Esophagus mucosa (tissue), 1 donor: ENCODE measurements at places on chromosomes 12 and 14.

- ATAC-seq: no peak
Observed at GRCh38 chr14:99280852-99281251, 8.9 kb upstream of the BCL11B start.

DNA sequence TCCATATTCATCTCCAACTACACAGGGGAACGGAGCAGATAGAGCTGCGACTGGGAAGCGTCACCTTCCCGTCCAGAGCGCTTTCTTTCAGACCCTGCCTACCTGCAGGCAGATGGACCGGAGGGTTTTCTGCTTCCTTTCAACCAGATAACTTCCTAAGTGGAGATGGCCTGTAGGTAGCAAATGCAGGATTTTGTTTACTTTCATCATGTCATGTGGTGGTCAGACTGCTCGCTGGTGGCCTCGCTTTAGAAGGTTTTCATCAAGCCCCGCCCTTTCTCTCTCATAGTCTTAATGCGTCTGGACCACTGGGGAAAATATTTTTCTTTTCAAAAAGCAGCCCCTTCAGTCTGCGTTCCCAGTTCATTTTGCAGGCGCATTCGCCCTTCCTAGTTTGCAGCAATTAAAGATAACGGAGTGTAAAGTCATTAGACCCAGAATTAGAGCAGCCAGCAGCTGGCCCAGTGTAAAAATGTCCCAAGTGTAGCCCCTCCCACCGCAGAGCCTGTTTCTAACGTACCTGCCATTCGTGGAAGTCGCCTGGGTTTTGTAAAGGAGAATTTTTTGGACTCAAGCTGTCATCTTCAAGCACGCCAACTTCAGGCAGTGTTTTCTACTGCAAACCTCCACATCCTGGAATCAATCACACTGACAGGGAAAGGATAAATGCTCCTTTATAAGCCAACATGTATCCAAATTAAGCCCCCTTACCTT, 68.9 kb downstream of the TESC start:
- ATAC-seq: no peak

- no peak for ATAC-seq
Observed at GRCh38 chr12:19287302-19287701, 152.0 kb upstream of the AEBP2 start.

- no peak for ATAC-seq
Observed at GRCh38 chr12:3281588-3282383, 204.6 kb downstream of the TSPAN9 start.

DNA sequence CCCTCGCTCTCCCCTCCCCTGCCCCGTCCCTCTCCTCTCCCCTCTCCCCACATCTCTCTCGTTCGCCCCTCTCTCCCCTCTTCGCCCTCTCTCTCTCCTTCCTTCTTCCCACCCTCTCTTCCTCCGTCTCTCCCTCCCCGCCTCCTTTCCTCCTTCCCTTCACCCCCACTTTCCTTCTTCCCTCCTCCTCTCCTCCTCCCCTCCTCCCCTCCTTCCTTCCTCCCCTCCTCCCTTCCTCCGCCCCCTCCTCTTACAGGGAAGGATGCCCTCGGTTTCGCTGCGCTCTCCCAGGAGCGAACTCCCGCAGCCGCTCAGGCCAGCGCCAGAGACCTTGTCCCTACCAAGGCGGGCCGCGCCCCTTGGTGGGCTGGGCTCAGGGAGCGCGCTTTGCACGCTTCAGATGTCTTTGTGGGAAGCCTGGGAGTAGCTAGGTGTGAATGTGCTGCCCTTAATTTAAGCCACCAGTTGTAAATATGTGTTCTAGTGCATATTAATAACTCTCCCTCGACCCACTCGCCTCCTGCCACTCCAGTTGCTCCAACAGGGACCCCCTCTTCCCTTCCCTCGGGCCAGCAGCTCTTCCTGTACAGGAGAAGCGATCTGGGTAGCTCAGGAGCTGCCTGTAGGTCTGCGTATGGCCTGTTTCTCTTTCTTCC, 13.3 kb upstream of the MAP3K9 start:
- peak; percentile 13 for ATAC-seq

DNA sequence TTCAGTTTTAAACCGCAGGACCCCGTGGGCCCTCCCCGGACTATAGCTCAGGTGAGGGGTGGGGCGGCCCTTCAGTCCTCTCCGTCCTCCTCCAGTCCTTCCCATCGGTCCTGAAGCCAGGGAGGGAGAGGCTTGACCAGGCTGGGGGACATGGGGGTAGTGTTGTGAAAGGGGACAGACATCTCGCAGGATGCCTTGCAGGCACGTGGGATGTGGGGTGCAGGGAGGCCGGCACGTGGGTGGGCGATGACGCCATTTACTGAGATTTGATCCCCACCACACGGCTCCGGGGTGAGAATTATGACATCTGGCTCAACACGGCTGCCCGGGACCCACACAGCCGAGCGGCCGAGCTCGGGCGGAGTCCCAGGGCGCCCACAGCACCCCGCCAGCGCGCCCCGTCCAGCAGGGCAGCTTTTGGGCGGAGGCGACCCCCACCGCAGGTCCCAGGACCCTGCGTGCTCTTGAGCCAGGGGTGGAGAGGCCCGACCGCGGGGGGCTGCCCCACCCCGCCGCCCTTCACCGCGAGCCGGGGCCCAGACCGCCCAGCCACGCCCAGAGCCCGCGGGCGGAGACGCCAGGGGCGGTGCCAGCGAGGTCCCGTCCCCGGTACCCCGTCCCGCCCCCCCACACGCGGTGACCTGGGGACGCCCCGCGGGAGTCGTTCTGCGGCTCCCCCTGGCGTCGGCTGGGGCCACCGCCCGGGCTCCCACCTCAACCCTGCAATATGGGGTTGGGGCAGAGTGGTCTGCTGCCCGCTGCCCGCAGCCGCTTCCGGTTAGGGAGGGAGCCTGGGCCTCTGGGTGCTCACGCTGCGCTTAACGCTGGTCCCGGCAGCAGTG, 3.3 kb upstream of the EXOC3L4 start:
- peak; percentile 49 for ATAC-seq

DNA sequence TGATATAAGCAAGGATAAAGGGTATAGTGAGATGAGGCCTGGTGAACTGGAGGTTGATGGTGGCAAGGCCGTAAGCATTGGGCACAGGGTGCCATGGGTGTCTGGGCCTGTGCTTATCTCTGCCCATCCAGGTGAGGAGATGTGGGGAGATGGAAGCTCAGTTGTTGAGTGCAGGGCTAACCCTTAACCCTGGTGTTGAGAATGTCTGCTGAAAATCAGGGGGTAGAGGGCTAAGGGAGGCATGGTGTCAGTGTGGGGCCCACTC, 86.1 kb downstream of the SYNE2 start:
- no peak for ATAC-seq

GRCh38 chr12:75508159-75508558, 3.2 kb downstream of the KRR1 start:
- ATAC-seq: no peak

DNA sequence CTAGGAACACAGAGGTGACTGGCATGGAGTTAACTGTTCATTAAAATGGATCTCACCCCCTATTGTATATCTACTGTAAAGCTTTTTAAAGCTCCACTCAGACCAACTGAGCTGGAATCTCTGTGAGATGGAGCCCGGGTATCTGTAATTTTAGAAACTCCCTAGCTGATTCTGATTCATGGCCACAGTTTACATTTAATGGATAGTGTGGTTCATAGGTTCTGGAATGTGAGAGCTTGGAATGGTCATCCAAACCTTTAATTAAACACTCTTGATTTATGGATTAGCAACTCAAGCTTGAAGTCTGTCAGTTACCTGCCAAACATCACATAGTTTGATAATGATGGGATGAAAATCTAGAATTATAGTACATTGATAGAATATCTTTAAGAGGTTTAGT, 183.8 kb downstream of the SLC25A21 start:
- no peak for ATAC-seq

- ATAC-seq: no peak
Observed at GRCh38 chr14:61343991-61344405, 22.6 kb downstream of the PRKCH start.

DNA sequence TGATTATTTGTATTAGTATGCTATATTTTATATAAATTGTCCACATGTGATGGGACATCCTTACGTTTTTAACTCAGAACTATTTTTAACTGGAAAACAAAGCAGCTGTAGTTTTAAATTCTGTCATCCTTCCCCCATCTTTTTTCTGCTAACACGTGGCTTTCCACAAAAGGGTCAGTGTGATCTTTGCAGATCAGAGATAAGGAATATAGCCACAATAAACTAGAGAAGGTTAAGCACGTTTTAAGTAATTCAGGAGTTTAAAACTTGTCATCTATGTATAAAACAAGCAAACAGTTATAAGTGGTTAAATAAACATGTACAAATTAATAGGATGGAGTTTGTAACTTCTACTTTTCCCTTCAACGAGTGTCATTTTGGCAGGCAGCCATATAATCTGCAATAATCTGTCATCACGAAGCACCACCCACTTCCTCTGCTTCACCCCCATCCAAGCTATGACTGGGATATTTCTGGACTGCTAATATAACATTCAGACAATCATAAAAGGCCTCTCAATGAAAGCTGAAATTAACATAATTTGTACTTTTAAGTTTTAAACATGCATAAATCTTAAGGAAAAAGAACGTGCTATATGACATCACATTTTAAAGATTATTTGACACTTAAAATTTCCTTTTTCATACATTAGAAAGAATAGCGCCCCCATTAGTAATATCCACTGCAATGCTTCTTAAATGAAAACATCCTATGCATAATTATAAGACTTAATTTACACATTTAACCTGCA, 15.3 kb downstream of the TAOK3 start:
- no peak for ATAC-seq

GRCh38 chr12:22598763-22599161, 26.2 kb upstream of the ETNK1 start:
- ATAC-seq: peak; percentile 44

DNA sequence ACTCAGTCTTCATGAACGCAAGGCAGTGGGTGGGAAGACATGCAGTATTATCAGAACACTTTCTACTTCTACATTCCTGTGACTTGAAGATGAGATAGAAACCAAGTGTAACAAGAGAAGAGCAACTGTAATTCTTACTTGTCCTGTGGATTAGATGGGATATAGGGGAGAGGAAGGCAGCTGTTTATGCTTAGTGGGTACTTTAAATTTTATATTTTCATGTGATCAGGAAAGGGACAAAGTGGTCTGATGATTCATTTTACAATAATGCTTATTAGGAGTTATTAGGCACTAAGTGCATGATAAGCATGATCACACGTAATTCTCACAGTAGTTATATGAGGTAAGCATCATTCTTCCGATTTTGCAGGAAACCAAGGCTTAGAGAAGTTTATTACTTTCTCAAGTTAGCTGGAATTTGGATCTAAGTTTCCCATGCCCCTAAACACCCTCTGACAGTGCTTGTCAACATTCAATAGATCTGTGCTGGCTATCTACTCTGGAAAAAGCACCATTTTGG, 52.7 kb downstream of the PTGER2 start:
- ATAC-seq: no peak

- peak; percentile 99 for ATAC-seq
Observed at GRCh38 chr12:118237908-118238307, 102.0 kb downstream of the PEBP1 start.

DNA sequence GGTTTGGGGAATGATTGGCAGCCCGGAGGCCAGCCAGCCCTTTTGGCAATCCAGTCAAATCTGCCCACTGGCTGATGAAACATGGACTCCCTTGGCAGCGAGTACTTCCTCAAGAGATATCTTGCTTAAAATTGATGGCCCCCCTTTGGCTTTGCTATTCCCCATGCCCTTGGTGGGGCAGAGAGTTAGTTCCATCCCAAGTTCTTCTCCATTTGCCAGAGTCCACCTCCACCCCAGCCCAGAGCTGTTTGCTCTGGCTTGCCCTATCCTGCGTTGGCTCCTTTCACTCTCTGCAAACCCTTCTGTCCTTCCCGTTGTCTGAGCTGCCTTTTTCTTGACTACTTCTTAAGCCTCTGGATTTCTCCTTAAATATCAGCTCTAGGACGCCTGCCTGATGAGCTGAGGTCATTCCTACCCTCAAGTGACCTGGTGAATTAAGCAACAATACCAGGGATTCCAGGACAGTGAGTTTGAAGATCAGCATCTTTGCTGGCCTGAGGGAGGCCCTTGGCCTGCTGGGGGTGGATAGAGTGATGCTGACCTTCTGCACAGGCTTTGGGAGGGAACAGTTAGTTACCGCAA, 212.0 kb downstream of the CACNA1C start:
- no peak for ATAC-seq

DNA sequence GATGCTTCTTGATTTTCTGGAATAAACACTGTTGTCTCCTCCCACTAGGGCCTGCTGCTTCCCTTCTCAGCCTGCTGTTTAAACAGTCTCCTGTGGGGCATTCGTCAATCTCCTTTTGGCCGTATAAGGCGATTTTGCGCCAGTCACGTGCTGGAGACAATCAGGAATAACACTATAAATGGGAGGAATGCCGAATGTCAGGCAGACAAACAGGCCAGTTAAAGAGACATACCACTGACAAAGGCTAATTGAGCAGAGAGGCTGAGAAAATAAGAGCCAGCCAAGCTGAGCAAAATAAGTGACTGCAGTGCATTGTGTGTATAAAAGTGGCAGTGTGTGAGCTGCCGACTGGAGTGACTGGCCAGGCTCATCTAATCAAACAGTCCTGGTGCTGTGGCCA, 23.3 kb downstream of the DMAC2L start:
- ATAC-seq: no peak

DNA sequence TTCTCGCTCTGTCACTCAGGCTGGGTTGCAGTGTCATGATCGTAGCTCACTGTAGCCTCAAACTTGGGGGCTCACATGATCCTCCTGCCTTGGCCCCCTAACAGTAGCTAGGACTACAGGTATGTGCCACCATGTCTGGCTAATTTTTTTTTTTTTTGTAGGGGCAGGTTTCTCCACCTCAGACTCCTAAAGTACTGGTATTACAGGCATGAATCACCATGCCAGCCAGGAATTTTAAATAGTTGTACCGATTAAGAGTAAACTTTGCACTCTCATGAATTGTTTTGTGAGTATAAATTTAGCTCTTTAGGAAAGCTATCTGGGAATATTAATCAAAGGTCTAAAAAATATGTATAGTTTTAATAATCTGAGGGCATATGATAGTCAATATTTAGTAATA, 25.5 kb downstream of the YEATS4 start:
- peak; percentile 23 for ATAC-seq

- ATAC-seq: no peak
Observed at GRCh38 chr14:60188696-60189095, 23.5 kb upstream of the DHRS7 start.

- ATAC-seq: no peak
Observed at GRCh38 chr14:23572524-23572828, 4.9 kb upstream of the AP1G2 start.

DNA sequence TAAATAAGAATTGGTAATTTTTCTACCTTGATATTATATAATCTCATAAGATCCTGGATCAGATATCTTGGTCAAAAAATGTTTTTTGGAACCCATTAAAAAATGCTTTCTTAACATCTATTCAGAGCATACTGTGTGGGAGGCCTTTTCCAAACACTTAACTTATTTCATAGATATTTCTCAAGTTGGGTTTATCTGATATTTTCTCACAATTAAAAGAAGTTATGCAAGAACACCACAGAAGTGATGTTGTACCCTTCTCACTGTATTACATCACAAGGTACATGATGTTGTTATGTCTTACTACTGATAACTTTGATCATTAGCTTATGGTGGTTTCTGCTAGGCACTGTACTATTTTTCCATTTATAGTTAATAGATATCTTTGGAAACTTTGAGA, 23.4 kb upstream of the PRPF39 start:
- ATAC-seq: no peak
